ENCODE measurements at places on chromosomes 7 and 10.

DNA sequence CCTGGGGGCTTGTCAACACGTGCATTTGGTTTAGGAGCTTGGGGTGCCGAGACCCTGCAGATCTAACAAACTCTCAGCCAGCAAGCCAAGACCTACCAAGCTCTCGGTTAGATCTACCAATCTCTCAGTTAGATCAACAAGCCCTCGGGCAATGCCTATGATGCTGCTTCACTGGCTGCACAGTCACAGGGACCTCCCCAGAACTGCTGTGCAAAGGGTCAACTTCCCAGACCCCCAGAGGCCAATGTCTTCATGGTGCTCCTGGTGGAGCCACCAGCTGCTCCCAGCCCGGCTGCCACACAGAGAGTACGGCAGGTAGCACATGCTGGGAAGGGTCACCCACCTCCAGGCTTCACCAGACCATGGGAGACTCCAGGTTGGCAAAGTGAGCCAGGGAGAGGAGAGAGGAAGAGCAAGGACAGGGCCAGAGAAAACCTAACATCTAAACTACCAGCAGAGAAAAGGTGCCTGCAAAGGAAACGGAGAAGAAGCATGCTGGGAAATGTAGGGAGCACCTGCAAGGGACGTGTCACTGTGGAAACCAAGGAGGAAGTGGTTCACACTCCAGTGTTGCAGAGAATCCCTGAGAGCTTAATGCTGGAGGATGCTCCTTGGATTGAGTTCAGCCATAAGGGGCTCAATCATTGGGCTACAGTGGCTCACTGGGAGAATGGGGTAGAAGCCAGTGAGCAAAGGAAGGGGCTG, 51.5 kb upstream of the GDF10 start:
- no peak for DNase-seq

GRCh38 chr7:125814100-125814499, 884.5 kb upstream of the POT1 start:
- DNase-seq: no peak

GRCh38 chr10:85138046-85138445, 809.7 kb downstream of the CCSER2 start:
- no peak for DNase-seq

DNA sequence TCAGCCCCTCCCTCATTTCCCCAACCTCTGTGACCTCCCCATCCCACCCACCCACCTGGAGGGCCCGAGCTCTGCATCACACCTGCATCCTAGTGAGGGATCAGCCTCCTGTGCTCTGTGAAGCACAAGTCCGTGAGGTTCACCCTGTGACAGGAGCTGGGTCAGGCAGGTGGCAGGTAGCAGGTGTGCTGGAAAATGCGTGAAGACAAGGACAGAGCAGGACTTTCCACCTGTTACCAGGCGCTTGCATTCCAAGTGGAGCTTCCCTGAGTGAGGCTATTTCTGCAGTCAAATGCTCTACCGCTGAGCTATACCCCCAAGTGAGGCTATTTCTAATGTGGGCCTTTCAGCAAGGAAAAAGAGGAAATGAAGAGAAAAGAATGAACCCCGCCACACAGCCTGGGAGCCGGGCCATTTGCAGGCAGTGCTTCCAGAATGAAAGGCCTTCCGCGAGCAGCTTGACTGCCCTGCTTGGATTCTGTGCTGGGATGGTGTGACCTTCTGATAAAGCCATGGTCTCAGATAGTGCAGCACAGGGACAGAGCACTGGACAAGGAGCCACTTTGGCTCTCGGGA, 13.3 kb upstream of the CPXM2 start:
- DNase-seq: no peak

GRCh38 chr7:153457746-153458145, 594.5 kb upstream of the DPP6 start:
- no peak for DNase-seq

DNA sequence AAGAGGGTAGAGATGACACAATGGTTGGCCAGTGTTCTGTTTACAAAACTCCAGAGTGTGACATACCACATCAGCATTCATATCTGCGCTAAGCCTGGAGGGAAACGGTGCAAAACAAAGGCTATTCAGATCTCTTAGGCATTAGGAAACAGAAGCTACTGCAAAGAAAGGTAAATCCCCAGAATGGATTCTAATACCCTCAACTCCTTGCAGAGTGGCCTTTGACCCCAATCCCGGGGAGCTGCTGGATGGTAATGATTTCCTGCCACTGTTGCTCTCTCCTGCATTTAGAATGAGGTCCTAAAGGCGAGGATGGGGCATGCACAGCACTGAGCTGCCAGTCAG, 65.2 kb downstream of the AOAH start:
- no peak for DNase-seq

GRCh38 chr10:42654419-42654818, 16.0 kb upstream of the ZNF33B start:
- DNase-seq: no peak

GRCh38 chr7:113694149-113694548, 224.7 kb downstream of the PPP1R3A start:
- no peak for DNase-seq
